Aorta (tissue), 5 donors: ENCODE measurements at places on chromosomes 16 and 17. TPM values are rescaled to one million over a fixed set of nuclear protein-coding genes. Genes with fewer than 3 reads are reported as not detected.

MARF1 gene
- 73.5 TPM for total RNA-seq

CD300LG gene
- 3.9 TPM for total RNA-seq

ZCCHC14 gene
- 42.5 TPM for total RNA-seq

GRCh38 chr17:6159541-6160231 is 89.5 kb downstream of the WSCD1 start:
- H3K27me3 ChIP-seq: no peaks in the 10 kb centered on the region
- no peaks in the 10 kb centered on the region for H3K4me1 ChIP-seq
- no peaks in the 10 kb centered on the region for H3K36me3 ChIP-seq
- no peak overlapping the region for H3K4me3 ChIP-seq
- H3K27ac ChIP-seq: no peak overlapping the region
- no peak for DNase-seq

SLC38A8 gene
- not detected for total RNA-seq

HSD11B2 gene
- not detected for total RNA-seq

- no peaks in the 10 kb centered on the region for H3K36me3 ChIP-seq
- no peak for DNase-seq
- no peak overlapping the region for H3K4me3 ChIP-seq
- H3K27ac ChIP-seq: no peak overlapping the region
Observed at GRCh38 chr17:32777436-32777835, 99.5 kb downstream of the MYO1D start.

DNA sequence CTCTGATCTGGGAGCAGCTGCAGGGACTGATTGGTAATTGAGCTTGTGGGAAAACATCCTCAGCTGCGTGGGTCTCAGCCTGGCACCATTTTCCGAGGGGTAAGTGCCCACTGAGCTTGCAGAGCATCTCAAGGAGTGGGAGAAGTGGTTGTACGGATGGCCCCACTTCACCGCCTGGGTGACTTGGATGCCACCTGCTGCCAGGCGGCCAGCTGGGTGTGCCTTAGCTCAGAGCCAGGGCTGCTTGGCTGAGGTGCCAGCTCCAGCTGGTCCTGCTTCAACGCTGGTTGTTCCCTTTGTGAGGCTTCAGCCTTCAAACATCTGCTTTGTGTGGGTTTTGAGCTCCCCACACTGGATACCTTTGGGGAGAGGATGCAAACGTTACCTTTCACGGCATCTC is 482.7 kb upstream of the EEF2KMT start:
- H3K4me1 ChIP-seq: no peaks in the 10 kb centered on the region
- DNase-seq: no peak
- no peaks in the 10 kb centered on the region for H3K36me3 ChIP-seq
- H3K4me3 ChIP-seq: no peak overlapping the region
- no peak overlapping the region for H3K27ac ChIP-seq

- no peaks in the 10 kb centered on the region for H3K36me3 ChIP-seq
- no peak for DNase-seq
- H3K27me3 ChIP-seq: no peaks in the 10 kb centered on the region
Observed at GRCh38 chr16:56653218-56653617, 1.5 kb downstream of the MT1B start.

DNA sequence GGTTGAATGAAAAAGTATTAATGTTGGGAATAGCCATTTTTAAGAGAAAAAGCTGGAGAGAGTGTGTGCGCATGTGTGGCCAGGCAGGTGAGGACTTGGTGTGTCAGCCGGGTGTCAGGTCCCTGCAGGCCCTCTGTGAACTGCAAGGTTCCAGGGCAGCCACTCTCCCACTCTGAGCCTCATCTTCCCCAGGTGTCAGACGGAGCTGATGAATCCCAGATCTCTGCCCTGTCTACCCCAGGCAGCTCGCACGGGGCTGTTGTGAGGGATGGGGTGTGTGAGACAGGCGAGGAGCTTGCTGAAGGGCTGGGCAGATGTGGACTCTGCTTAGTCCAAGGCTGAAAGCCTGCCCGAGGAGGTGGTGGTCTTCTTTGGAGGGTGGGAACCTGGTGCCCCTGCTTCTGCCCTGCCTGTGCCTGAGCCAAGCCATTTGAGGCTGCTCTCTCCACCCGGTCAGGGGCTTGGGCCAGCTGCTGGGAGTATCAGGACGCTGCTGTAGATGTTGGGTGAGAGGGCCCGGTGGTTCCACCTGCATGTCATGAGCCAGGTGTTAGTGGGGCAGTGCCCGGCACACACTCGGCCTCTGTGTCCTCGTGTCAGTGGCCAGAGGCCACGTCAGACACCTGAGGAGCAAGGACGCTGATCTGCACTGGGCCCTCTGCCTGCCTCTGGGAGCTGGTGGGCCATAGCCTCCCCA is 122.4 kb downstream of the RAB11FIP4 start:
- no peaks in the 10 kb centered on the region for H3K27me3 ChIP-seq
- DNase-seq: no peak
- H3K4me3 ChIP-seq: no peak overlapping the region
- no peaks in the 10 kb centered on the region for H3K36me3 ChIP-seq
- peaks cover 4% of the 10 kb centered on the region for H3K4me1 ChIP-seq
- no peak overlapping the region for H3K27ac ChIP-seq

- no peak for DNase-seq
- H3K4me1 ChIP-seq: peaks cover 2% of the 10 kb centered on the region
- no peaks in the 10 kb centered on the region for H3K27me3 ChIP-seq
Observed at GRCh38 chr17:61128661-61129115, 271.0 kb upstream of the TBX2 start.

DNA sequence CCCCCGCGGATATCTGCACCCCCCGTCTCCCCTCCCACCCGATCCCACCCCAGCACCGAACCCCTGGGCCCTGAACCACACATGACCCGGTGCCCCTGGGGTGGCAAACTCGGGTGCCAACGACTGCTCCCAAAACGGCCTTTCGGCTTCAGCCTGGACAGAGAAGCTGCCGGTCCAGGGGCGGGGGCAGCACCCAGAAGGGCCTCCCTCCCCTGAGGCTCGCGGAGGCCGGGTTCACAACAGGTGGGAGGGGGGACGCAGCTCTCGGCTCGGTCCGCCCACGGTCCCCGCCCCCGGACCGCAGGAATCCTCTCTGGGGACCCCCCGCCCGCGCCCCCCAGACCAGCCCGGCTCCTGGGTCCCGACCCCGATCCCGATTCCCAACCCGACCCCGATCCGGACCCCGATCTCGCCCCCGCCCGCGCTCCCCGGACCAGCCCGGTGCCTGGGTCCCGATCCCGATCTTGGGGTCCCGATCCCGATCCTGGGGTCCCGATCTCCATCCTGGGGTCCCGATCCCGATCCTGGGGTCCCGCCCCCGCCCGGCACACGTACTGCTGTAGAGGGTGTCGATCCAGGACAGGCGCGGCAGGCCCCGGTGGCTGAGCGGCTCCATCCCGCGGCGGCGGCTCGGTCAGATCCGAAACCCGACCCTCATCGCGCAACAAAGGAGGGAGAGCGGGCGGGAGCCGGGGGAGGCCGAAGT is 516 bp downstream of the ABR start:
- no peaks in the 10 kb centered on the region for H3K27me3 ChIP-seq
- no peaks in the 10 kb centered on the region for H3K36me3 ChIP-seq
- H3K4me3 ChIP-seq: peak overlapping the region; percentile 91
- peak; percentile 77 for DNase-seq
- H3K27ac ChIP-seq: no peak overlapping the region

KRT28 gene
- total RNA-seq: not detected

GRCh38 chr16:80619824-80620223 is 79.0 kb downstream of the DYNLRB2 start:
- no peak overlapping the region for H3K4me3 ChIP-seq
- no peaks in the 10 kb centered on the region for H3K27me3 ChIP-seq
- H3K4me1 ChIP-seq: no peaks in the 10 kb centered on the region
- no peaks in the 10 kb centered on the region for H3K36me3 ChIP-seq

- no peaks in the 10 kb centered on the region for H3K4me1 ChIP-seq
- H3K27me3 ChIP-seq: no peaks in the 10 kb centered on the region
- no peak overlapping the region for H3K4me3 ChIP-seq
- no peaks in the 10 kb centered on the region for H3K36me3 ChIP-seq
- H3K27ac ChIP-seq: no peak overlapping the region
Observed at GRCh38 chr17:44132275-44132821, 8.9 kb upstream of the HDAC5 start.

DHX58 gene
- 11.6 TPM for total RNA-seq

- no peaks in the 10 kb centered on the region for H3K36me3 ChIP-seq
- H3K27ac ChIP-seq: no peak overlapping the region
- DNase-seq: peak; percentile 47
- no peaks in the 10 kb centered on the region for H3K4me1 ChIP-seq
Observed at GRCh38 chr17:64386412-64387144, 4.1 kb downstream of the PECAM1 start.

OR2C1 gene
- total RNA-seq: not detected

CACNA1H gene
- total RNA-seq: 8.9 TPM

GRCh38 chr17:5800646-5801045 is 216.3 kb upstream of the NLRP1 start:
- H3K27ac ChIP-seq: no peak overlapping the region
- no peak for DNase-seq
- no peaks in the 10 kb centered on the region for H3K36me3 ChIP-seq
- no peaks in the 10 kb centered on the region for H3K27me3 ChIP-seq
- no peak overlapping the region for H3K4me3 ChIP-seq
- H3K4me1 ChIP-seq: no peaks in the 10 kb centered on the region

NOMO2 gene
- 97.2 TPM for total RNA-seq

- H3K4me1 ChIP-seq: no peaks in the 10 kb centered on the region
- peak; percentile 88 for DNase-seq
- H3K27ac ChIP-seq: no peak overlapping the region
- H3K36me3 ChIP-seq: no peaks in the 10 kb centered on the region
- H3K27me3 ChIP-seq: no peaks in the 10 kb centered on the region
Observed at GRCh38 chr17:17036524-17036998, 5.7 kb upstream of the MPRIP start.

- H3K27ac ChIP-seq: peak overlapping the region; percentile 94
- no peaks in the 10 kb centered on the region for H3K27me3 ChIP-seq
- H3K4me3 ChIP-seq: peak overlapping the region; percentile 3
- peak; percentile 93 for DNase-seq
- no peaks in the 10 kb centered on the region for H3K36me3 ChIP-seq
Observed at GRCh38 chr16:86563469-86564345, 2.9 kb upstream of the FOXC2 start.

DNA sequence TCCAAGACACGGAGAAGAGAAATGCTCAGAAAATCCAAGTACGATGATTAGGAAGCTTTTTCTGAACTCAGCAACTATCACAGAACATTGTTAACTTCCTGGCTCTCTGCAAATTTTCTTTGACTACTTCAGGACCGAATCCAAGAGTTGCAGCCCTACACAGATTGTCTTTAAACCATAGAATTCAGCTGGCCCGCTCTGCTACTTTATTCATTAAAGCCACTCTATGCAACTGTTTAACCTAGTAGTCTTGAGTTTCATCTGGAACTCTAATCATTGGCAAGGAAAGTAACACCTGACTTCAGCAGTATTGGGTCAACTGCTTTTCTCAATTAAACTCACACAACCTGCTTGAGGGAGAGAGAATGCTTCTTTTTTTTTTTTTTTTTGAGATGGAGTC is 210.1 kb downstream of the SLC39A11 start:
- H3K4me1 ChIP-seq: no peaks in the 10 kb centered on the region
- DNase-seq: no peak
- no peaks in the 10 kb centered on the region for H3K27me3 ChIP-seq
- no peaks in the 10 kb centered on the region for H3K36me3 ChIP-seq
- no peak overlapping the region for H3K27ac ChIP-seq
- H3K4me3 ChIP-seq: no peak overlapping the region

DNA sequence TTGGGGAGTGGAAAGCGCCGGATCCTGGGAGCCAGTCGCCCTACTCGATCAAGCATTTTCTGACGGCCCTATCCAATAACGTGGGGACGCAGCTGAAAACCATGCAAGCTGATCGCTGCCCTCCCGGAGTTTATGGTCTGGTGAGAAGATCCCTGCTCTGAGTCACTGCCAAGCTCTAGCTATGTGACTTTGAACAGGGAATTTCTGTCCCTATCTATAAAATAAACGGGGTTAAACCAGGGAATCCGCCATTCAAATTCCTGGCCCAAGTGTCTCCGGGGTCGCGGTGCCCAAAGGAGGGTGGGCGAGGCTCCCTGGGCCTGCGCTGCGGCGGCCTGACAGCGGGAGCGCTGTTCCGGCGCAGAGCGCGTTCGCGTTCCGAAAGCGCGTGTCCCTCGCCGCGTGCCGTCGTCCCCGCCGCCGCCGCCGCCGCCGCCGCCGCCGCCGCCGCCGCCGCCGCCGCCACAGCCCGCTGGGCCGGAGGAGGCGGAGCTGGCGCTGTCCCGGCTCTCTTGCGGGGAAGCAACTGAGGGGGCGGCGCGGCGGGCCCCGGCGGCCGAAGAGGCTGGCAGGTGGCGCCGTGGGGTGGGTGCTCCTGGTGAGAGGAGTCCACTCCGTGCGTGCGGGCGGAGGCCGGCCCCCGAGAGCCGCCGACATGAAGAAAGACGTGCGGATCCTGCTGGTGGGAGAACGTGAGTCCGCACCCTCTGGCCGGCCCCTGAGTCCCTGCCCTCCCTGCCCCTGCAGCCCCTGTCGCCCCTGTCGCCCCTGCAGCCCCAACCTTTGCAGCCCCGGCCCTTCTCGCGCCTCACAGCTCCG is at the start of gene RHOT1:
RHOT1 (plus strand) TSS at position 465 of the 819 bp plus-strand sequence; CDS start at position 656, 191 bp downstream.
- H3K4me1 ChIP-seq: no peaks in the 10 kb centered on the region
- no peaks in the 10 kb centered on the region for H3K36me3 ChIP-seq
- peak; percentile 82 for DNase-seq

GRCh38 chr16:4372001-4372577 is 441 bp downstream of the VASN start:
- H3K36me3 ChIP-seq: no peaks in the 10 kb centered on the region
- peak overlapping the region; percentile 84 for H3K4me3 ChIP-seq
- no peak for DNase-seq
- no peaks in the 10 kb centered on the region for H3K4me1 ChIP-seq
- no peaks in the 10 kb centered on the region for H3K27me3 ChIP-seq

TBC1D3K gene
- not detected for total RNA-seq

DNA sequence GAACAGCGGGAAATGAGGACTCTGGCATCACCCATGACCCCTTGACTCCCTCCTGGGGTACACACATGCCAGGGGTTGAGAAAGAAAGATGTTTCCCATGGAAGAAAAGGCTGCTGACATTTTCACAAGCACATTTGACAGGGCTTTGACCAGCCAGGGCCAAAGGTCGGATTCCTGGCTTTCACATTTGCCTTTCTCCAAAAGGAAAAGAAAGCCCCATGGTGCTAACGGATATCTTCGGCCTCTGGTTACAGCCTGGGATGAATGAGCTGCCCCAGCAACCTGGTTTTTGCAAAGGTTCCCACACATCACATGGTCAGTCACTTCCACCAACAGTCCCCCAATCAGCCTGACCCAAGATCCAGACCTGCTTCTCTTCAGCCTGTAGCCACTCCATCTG is 478.2 kb upstream of the CDH11 start:
- H3K27me3 ChIP-seq: no peaks in the 10 kb centered on the region
- no peak overlapping the region for H3K4me3 ChIP-seq
- H3K4me1 ChIP-seq: no peaks in the 10 kb centered on the region
- DNase-seq: no peak
- no peaks in the 10 kb centered on the region for H3K36me3 ChIP-seq
- no peak overlapping the region for H3K27ac ChIP-seq

GRCh38 chr17:11293480-11293879 is 52.5 kb downstream of the SHISA6 start:
- H3K4me3 ChIP-seq: no peak overlapping the region
- no peaks in the 10 kb centered on the region for H3K27me3 ChIP-seq
- H3K36me3 ChIP-seq: no peaks in the 10 kb centered on the region
- H3K4me1 ChIP-seq: no peaks in the 10 kb centered on the region
- no peak for DNase-seq
- no peak overlapping the region for H3K27ac ChIP-seq

SLC5A11 gene
- total RNA-seq: not detected
